ENCODE measurements at places on chromosomes 1 and 21.
A peak's percentile ranks its signal among the peaks of the same experiment; 100 is the strongest.

DNA sequence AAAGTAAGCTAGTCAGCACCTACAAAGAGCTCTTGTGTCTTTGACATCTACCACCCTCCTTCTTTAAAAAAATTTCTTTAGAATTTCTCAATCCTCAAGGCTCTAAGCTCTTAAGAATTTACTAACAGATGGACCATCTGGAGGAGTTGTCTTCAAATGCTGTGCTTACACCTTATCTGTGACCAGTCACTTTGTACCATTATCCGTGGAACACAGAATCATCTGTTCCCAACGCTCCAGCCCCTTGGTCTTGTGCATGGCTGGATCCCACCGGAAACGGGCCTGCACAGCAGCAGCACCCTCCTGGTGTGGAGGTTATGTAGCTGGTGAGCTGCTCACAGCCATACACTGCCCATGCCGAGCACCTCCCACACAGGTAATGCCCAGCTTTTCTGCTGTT, 89.0 kb downstream of the TBX19 start:
- no peak for DNase-seq

DNA sequence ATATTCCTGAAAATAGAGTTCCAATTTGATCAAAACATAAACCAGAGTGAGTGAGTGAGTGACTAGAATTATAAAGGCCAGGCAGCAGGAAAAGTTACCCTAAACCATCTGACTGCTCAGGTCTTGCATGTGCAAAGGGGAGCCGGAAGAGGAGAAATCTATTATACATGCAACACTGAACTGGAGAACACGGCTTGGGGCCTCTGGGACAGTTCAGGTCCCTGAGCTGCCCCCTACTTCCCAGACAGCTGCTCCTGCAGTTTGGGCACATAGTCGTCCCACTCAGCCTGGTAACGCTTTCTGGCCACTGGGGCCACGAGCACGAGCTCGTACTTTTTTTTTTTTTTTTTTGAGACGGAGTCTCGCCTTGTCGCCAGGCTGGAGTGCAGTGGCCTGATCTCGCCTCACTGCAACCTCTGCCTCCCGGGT, 40.1 kb downstream of the PTPRC start:
- no peak for DNase-seq

GRCh38 chr1:27666791-27667254, 5.2 kb downstream of the IFI6 start:
- no peak for DNase-seq

- DNase-seq = no peak
Measured at GRCh38 chr1:5728663-5729355, 263.4 kb downstream of the NPHP4 start.

DNA sequence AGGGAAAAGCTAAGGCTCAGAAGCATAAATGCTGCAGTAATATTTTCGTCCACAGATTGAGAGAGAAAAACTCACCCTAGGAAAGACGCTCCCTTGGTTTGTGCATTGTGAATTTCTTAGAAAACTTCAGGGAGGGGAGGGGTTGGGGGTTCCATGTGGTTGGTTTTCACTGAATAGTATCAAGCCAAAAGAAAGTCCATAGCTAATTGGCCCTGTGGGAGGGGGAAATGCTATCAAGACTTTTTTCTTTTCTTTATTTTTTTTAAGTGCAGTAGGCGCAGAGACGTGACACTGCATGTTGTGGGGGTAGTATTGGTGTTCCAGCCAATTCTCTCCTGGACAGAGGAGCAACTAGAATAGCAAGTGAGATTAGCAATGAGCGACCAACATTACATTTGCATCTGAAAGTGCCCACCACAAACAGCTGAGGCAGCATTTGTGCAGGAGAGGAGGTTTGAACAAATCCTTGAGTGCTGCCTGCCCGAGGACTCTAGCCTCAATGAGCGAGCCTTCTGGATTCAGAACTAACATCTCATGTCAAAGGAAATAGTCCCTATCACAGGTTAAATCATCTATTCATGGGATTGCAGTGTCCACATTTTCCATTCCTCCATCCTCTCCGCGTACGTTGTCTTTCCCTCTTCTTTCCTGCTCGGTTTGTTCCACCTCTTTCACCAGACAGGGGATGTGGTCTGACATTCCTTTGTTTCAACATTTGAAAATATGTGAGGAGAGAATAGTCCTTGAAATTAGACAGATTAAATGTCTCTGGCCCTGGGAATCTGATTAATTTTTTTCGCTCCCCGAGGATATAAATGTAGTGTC, 118.0 kb upstream of the MARK1 start:
- DNase-seq = no peak

DNA sequence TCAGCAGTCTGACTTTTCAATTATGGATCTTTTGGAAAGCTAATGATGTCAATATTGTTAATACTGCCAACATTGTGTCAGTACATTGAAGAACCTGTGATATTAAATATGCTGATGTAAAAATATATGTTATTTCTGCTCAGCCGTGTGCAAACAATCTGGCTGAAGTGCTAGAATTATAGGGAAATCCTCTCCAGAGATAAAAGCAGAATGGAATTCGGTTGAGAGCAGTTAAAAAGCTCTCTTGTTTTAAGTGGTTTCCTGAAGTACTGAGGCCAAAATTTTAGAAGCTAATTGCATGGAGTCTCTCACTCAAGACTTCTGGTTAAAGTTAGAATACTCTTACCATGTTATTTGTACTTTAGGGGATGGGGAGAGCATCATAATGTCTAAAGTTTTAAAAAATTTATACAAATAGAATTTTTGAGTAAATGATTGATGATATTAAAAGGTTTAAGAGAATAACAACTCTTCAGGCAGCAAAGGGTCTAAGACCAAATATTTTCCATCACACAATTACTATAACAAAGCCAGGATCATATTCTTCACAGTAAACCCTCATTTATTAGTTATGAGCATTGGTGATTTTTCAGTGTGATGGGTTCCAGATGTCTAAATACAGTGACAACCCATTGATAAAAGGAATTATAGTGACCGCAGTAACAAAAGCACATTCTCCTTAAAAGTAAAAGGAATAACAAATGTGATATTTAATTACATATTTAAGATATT, 834.2 kb upstream of the CXADR start:
- DNase-seq = peak; percentile 84

DNA sequence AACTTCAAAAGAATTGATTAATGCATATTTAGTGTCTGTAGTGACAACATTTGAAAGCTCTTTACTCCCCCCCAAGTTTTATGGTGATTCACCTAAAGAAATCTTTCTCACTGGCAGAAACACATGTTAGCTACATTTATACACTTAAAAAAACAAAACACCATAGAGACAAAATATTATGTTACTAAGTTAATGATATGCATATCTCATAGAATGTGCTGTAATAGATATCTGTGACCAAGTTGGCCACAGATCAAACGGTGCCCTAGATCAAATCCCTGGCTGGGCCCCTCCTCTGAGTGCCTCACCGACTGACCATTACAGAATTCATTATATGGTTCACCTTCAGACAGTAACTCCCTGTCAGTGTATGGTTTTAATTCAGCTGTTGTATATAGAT, 322.1 kb upstream of the LYPLAL1 start:
- DNase-seq = no peak
